Eye (tissue), 1 donor: ENCODE measurements at places on chromosomes 2 and 18.
A peak's percentile ranks its signal among the peaks of the same experiment; 100 is the strongest.

DNA sequence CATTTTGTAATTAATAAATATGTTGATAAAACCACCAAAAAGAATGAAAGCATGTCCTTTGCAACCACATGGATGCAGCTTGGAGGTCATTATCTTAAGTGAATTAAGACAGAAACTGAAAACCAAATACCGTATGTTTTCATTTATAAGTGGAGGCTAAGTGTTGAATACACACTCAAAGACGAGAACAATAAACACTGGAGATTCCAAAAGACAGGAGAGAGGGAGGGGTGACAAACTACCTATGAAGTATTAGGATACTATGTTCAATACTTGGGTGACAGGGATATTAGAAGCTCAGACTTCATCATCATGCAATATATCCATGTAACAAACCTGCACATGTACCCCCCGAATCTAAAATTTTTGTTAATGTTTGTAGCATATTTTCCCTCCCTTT lies 7.0 kb downstream of the ERLEC1 start:
- no peak for DNase-seq

DNA sequence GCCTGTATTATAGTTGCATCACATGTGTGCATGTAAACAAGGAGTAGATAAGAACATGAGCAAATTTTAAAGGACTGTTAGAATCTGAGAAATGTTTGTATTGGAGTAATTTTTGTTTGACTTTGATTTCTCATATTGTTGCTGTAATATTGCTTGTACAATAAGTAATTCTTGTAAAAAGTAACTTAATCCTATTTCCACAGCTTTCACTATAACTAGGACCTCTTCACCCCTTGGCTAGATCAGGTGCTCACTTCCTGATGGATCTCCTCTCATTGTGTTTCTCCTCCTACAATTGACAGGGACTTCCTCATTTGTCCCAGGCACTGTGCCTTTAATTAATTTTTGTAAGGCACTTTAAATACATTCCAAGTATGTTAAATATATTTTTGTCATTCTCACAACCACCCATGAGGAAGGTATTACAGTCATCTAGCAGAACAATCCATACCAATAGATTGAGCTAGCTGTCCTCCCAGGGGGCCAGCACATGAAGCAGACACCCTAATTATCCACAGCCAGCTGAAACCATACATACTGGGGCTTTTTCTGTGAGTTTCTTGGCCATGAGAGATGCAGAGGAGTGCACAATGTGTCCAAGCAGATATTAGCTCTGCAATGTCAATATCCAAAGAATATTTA lies 359.5 kb upstream of the ACVR2A start:
- DNase-seq, result no peak

GRCh38 chr18:23992089-23992940 lies 22.2 kb upstream of the TTC39C start:
- peak; percentile 80 for DNase-seq

- peak; percentile 4 for DNase-seq
Observed at GRCh38 chr2:133053541-133053940, 383.5 kb upstream of the LYPD1 start.

GRCh38 chr2:241734467-241735208 lies at the start of gene D2HGDH:
Gene D2HGDH (plus strand): TSS chr2:241734630. CDS start chr2:241735225, 595 bp downstream.
- peak; percentile 95 for DNase-seq

- no peak for DNase-seq
Observed at GRCh38 chr2:100272841-100273329, 49.4 kb downstream of the LONRF2 start.

GRCh38 chr2:60400462-60401246 lies 152.8 kb downstream of the BCL11A start:
- no peak for DNase-seq

DNA sequence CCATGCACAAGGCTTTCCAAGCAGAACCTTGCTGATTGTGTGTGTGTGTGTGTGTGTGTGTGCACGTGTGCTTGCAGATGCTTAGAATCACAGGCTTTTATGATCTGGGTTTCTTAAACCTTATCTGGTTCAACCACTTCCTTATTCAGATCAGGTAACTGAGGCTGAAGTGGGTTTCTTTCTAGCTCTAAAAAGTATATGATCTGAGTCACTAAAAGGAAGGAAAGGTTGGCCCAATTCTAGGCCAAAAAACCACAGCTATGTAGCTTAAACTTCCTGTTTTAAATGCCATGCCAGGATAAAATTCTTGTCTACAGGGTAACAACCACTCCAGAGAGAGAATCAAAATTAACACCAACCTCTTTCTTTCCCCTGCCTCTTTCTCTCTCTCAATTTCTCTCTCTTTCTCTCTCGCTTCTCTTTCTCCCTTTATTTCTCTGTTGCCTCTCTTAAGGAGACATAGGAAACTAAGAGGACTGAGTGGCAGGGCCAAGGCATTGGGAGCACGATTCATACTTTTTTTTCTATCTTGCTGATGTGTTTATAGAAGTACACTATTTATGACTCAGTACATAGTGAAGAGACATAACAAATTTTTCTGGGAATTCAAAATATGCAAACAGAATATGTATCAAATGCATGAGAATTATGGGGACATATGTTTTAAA lies 140.3 kb downstream of the TRIB2 start:
- no peak for DNase-seq

DNA sequence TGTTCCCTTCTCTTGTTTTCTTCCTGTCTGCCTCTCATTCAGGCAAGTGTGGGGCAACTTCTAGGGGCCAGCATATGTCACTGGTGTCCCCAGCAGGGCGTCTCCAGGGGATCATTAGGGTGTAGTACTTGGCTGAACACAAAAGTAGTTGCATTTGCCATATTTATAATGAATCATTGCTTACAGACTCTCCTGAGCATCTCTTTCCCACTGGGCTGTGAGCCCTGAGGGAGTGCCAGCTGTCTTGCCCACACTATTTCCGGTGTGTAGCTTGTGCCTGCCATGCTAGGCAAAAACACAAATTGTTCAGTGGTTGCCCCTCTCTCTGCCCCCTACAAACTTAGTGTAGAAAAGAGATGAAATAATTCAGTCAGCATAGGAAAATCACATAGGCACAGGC lies 40.8 kb upstream of the SCLY start:
- no peak for DNase-seq

DNA sequence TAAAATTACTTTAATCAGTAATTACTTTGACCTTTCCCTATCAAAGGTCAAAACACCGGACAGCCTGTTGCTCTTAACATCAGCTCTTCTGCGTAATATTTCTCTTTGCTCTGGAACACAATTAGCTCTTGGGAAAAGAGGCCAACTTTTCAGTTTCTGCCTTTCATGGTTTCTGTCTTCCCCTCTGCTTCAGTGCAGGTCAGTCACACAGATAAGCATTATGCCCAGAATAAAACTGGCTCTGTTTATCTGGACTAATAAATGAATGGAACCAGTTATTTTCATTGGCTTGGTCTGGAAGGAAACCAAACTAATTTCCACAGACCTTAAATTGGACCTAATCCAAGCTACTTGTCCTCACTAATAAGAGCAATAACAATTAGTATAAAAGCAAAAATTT lies 26.2 kb upstream of the GALNT3 start:
- no peak for DNase-seq

DNA sequence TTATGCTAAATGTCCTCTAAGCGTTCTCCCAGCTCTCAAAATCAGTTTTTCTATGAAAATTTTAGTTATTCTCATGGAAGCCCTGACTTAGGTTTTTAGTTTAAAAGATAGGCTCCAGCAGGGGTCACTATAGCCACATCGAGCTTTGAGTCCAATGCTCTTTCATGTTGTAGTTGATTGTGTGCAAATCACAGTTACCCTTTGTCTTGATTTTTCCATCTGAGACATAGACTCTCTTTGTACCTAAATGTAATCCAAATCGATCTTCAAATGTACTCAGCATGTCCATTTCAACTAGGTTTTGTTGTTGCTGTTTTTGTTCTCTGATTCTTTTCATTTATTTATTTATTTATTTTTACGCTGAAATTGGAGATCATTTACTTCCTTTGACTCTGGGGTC lies 26.4 kb upstream of the MSTN start:
- DNase-seq, result peak; percentile 92

- DNase-seq, result no peak
Observed at GRCh38 chr2:48276626-48277025, 253.3 kb upstream of the STON1 start.

GRCh38 chr18:74918276-74918790 lies 290.6 kb downstream of the PTGR3 start:
- no peak for DNase-seq

DNA sequence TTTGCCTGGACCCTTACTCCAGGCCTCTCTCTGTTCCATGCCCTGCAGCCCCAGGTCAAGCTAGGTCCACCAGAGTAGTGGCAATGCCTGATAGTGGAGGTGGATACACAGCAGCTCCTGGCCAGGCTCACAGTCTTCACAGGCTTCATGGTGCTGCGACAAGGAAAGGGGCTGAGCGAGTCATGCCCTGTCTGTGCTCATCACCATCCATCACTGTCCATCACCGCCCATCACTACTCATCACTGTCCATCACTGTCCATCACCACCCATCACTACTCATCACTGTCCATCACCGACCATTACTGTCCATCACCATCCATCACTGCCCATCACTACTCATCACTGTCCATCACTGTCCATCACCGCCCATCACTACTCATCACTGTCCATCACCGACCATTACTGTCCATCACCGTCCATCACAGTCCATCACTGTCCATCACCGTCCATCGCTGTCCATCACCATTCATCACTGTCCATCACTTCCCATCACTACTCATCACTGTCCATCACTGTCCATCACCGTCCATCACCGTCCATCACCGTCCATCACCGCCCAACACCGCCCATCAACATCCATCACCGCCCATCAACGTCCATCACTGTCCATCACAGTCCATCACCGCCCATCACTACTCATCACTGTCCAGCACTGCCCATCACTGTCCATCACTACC lies 57.1 kb upstream of the OTOS start:
- DNase-seq, result no peak

GRCh38 chr2:177727577-177728398 lies 335.2 kb downstream of the AGPS start:
- DNase-seq, result no peak

DNA sequence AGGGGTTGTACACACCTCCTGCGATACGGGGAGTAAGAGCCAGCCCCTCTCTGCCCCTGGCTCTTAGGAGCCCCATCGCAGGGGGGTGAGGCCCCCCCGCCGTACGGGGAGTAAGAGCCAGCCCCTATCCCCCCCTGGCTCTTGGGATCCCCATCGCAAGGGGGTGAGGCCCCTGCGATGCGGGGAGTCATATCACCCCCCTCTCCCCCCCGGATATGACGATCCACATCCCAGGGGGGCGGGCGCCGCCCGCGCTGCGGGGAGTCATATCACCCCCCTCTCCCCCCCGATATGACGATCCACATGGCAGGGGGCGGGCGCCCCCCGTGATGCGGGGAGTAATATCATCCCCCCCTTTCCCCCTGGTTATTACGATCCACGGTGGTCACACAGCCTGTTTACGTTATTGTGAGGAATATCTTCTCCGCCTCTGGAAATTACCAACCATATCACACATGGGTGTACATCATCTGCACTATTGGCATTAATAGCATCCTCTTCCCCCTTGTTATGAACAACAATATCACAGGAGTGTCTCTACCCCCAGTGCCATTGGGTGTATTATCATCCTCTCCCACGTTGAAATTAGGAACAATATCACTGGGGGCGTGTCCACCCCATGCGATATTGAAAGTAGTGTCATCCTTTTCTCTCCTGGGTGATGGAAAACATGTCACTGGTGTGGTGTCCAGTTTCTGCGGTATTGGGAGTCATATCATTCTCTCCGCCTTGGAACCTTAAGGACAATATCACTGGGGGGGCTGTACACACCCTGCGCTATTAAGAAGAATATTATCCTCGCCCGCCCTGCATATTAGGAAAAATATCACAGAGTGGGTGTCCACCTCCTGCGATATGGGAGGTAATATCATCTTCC lies 24.7 kb upstream of the NAGK start:
- no peak for DNase-seq

DNA sequence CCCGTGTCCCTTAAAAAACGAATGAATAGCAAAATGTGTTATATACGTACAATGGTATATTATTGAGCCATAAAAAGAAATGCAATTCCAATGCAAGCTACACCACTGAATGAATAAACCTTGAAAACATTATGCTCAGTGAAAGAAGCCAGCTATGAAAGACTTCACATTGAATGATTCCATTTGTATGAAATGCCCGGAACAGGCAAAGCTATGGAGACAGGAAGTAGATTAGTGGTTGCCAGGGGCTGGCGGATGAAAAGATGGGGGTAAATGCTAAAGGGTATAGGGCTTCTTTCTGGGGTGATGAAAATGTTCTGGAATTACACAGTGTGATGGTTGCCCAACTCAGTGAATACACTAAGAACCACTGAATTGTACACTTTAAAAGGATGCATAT lies 113.3 kb downstream of the NOL10 start:
- DNase-seq, result no peak

DNA sequence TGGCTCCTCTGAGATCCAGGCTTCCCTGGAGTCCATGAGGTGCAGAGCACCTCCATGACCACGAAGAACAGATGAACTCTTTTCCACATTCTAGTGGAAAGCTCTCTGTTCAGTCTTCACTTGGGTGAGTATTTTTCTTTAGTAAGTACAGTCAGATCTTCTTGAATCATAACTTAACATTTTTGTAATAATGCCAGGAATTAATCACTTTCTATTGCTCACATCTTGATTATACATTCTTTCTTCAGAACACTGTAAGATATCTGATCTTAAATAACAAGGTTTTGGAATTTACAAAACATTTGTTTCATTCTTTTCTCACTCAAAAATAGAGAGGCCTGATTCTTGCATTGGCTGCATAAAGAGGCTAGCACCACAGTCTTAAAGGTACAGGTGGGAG lies 45.4 kb upstream of the RND3 start:
- DNase-seq, result no peak

GRCh38 chr2:168529900-168530561 lies 74.0 kb downstream of the CERS6 start:
- peak; percentile 35 for DNase-seq

- peak; percentile 73 for DNase-seq
Observed at GRCh38 chr18:21262979-21263378, 20.9 kb downstream of the GREB1L start.

DNA sequence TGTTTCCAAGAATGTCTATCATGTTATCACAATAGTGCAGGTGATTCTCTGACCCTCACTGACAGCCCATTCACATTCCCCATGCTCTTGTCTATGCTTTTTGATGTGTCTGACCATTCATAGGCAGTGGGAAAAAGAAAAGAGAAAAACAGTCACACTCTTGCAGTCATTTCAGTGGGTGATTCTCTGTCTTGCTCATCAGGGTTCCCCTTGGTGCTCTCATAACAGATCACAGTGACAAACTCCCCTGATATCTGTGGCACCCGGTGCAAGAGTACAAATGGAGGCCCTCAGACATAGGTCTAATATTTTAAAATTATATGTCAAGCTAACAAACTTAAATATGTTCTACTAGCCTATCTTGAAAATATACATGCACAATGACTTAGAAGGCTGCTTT lies 72.7 kb upstream of the PPP1CB start:
- no peak for DNase-seq

GRCh38 chr18:29383311-29384273 lies 1206.7 kb upstream of the CDH2 start:
- no peak for DNase-seq

- no peak for DNase-seq
Observed at GRCh38 chr2:152094014-152094413, 4.8 kb downstream of the CACNB4 start.

GRCh38 chr2:224722250-224722649 lies 6.1 kb upstream of the CCDC195 start:
- no peak for DNase-seq

GRCh38 chr2:111118981-111119821 lies 1.5 kb upstream of the BCL2L11 start:
- DNase-seq, result peak; percentile 69

GRCh38 chr2:69211048-69211447 lies 176.0 kb downstream of the GFPT1 start:
- peak; percentile 18 for DNase-seq

GRCh38 chr2:156334496-156335478 lies 2.3 kb upstream of the NR4A2 start:
- DNase-seq, result peak; percentile 85
